ENCODE measurements at places on chromosomes 7 and 10. TPM values are rescaled to one million over a fixed set of nuclear protein-coding genes. Genes with fewer than 3 reads are reported as not detected.

Gene WDR86
- 0.26 TPM for total RNA-seq

Gene STARD3NL
- 24.1 TPM for total RNA-seq

Gene SPDYE2B
- total RNA-seq, result not detected

Gene FAM180A
- total RNA-seq, result not detected

Gene ACHE
- total RNA-seq, result not detected

Gene SPDYE11
- not detected for total RNA-seq

Gene SMO
- not detected for total RNA-seq

Gene THSD7A
- total RNA-seq, result not detected

Gene ZNF853
- 1.0 TPM for total RNA-seq

Gene FXYD4
- not detected for total RNA-seq

Gene BTBD16
- not detected for total RNA-seq

Gene HOXA5
- not detected for total RNA-seq

DNA sequence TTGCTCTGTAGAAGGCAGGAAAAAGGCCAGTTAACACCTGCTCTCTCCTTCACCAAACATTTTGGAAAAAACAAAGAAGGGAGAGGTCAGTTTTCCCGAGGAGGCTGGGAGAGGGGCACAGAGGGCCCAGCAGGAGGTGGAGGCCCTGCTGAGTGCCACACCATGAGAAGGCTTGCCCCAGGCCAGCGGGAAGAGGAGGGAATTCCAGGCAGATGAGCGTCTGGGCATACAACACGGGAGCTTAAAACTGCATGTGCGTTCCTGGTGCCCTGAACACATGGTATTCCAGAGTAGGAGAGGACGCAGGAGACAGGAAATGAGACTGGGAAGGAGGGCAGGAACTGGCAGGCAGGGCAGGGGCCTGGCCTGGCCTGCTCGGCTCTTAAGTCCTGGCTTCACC lies 182.4 kb downstream of the CCDC3 start:
- DNase-seq, result no peak

DNA sequence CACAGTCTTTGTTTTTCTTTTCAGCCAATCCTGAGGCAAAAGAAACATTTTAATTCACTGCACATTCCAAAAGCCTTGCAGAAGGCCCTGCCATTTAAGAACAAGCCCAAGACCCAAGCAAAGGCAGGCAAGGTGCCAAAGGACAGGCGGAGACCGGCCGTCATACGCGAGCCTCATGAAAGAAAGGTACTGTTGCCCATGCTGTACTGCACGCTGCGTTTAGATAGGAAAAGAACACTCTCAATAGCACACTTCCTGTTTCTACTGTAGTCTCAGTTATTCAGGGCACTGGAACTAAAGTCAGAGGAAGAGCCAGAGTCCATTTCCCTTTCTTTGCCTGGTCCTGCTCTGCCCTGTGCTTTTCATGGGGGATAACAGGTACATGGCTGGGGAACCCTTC lies 47.6 kb downstream of the BMS1 start:
- no peak for DNase-seq

GRCh38 chr10:77675347-77675746 lies 37.7 kb upstream of the KCNMA1 start:
- DNase-seq, result no peak

GRCh38 chr10:104680467-104681401 lies 39.6 kb downstream of the SORCS3 start:
- DNase-seq, result no peak

GRCh38 chr10:69866688-69867461 lies 65.2 kb downstream of the COL13A1 start:
- no peak for DNase-seq

DNA sequence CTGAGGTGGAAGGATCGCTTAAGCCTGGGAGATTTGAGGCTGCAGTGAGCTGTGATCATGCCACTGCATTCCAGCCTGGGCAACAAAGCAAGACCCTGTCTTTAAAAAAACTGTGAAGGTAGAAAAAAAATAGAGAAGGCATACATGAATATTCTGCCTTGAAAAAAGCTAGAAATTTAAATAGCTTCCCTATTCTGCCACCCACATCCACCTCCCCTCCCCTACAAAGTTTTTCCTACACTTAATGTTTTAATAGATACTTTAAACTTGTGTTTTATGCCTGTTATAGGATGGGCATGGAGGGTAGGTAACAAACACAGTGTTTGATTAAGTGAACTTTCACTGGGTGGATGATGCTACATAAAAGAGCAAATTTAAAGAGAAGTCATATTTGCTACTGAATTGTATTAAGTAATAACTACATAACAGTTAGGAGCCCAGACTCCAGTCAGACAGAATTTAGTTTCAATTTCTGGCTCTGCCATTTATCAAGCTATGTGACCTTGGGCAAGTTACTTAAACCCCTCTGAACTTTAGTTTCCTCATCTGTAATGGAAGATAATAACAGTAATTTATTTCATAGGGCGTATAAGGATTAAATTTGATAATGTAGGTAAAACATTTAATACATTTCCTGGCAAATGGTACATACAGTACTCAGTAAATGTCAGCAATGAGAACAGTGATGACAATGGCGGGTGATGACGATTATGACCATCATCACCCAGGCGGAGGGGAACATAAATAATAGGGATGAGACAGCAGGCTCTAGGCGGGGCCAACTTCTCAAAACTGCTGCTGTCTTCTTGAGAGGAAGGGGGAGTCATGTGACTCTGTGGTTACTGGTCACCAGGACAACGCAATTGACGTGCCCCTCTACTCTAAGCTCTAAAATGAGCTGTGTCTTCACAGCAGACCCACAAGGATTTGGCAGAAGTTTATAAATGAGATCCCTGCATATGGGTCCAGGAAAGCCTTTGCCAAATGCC lies 15.8 kb downstream of the DNMBP start:
- peak; percentile 79 for DNase-seq

DNA sequence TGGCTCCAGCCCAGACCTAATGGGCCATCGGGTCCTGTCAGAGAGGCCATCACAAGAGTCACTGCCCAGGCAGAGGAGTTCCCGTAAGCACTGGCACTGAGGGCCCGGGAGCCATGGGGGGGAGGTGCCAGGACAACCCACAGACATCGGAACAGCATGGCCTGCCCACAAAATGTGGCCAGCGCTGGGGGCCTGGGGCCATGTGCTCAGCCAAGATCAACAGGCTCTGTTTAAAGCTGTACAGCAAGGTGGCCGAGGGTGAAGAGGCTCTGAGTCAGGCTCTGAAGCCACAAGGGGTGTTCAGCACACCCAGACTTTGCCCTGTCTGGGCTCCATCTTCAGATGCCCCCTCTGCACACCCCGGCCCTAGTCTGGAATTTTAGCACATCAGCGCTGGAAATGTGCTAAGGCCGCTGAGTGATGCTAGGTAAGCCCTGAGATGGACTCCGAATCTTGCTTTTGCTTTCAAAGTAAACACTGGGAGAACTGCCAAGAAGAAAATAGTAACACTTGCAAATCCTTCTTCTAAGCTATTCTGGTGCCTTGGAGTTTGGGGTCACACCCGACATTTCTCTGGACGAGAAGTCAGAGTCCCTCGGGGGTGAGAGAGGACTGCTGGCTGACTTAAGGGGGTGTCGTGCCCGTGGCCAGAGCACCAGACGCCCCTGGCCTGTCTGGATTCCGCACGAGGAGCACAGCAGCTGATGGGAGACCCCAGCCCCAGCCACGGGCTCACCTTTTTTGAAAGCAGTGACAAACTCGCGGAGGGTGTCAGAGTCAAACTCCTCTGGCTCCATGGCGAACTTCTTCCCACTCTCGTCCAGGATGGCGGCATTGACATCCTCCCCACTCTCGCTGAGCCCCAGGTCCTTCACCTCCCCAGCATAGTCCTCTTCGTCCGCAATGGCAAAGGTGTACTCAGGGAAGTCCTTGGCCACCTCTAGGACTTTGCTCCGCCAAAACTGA lies 23.6 kb downstream of the PDIA4 start:
- no peak for DNase-seq

- no peak for DNase-seq
These were observed 6.2 kb upstream of the CH25H start for GRCh38 chr10:89213191-89213808.

- DNase-seq, result no peak
These were observed 149.7 kb downstream of the WNT2 start for GRCh38 chr7:117173035-117173770.

GRCh38 chr7:131849472-131849871 lies 293.0 kb upstream of the PODXL start:
- no peak for DNase-seq

- no peak for DNase-seq
These were observed 114.8 kb upstream of the ARID5B start for GRCh38 chr10:61786728-61787127.

- no peak for DNase-seq
These were observed 45.2 kb downstream of the PARD3 start for GRCh38 chr10:34769899-34770298.

DNA sequence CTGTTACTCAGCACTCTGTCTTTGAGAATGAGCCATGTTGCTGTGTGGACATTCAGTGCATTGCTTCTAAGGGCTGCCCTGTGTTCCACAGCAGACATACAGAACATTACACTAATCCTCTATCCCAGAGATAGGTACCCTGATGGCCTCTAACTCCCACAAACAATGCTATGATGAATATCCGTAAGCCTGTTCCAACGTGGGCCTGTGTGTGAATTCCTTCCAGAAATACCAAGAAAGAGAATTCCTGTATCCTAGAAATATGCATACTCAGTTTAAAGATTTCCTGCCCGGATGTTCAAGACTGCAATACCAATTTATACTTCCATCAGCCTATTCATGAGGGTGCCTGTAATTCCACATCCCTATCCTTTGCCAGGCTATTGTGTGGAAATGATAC lies 21.3 kb upstream of the ST8SIA6 start:
- DNase-seq, result no peak

GRCh38 chr10:32943395-32943794 lies 14.6 kb downstream of the ITGB1 start:
- no peak for DNase-seq

- DNase-seq, result no peak
These were observed 27.5 kb downstream of the DPCD start for GRCh38 chr10:101615525-101616116.

GRCh38 chr7:152924238-152924637 lies 164.7 kb downstream of the ACTR3B start:
- DNase-seq, result no peak

GRCh38 chr7:1274121-1274875 lies 41.6 kb downstream of the UNCX start:
- no peak for DNase-seq

DNA sequence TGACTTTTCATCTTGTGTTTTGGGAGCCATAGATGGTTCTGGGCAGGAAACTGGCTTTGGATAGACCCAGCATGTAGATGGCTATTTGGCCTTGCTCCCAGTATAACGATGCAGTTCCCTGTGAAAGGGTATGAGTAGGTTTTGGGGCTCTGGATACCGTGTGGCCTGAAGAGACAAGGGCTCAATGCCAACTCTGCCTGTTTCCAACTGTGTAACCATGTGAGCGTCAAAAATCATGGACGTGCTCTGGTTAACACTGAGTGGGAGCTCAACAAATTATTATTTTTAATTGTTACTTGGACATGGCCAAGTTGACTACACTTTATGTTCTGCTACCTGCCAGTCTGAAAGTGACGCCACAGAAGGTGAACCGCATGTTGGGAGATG lies 41.8 kb downstream of the EGFR start:
- DNase-seq, result no peak

GRCh38 chr10:25071227-25071626 lies 54.8 kb downstream of the THNSL1 start:
- DNase-seq, result no peak

- peak; percentile 34 for DNase-seq
These were observed 39.1 kb upstream of the RAB18 start for GRCh38 chr10:27464993-27465392.

- DNase-seq, result peak; percentile 91
These were observed 145.6 kb downstream of the PFKFB3 start for GRCh38 chr10:6348096-6348874.

GRCh38 chr7:151091431-151091830 lies 5.2 kb downstream of the AGAP3 start:
- DNase-seq, result peak; percentile 41

All from activated CD8-positive, alpha-beta T cell treated with anti-CD3 and anti-CD28 coated beads, Interleukin-2, amount 10 ng/mL, durations not matched to agents 7 days and 5 days (primary cell).